Endothelial cell of umbilical vein (primary cell): ENCODE measurements at places on chromosomes 2 and 18.

- no peaks in the 10 kb centered on the region for H3K36me3 ChIP-seq
- no peaks in the 10 kb centered on the region for H3K27me3 ChIP-seq
- no peak overlapping the region for H3K27ac ChIP-seq
- no peak overlapping the region for H3K4me3 ChIP-seq
- H3K4me1 ChIP-seq = no peaks in the 10 kb centered on the region
- DNase-seq = no peak
Observed at GRCh38 chr2:225693259-225693658, 293.7 kb downstream of the NYAP2 start.

- no peaks in the 10 kb centered on the region for H3K36me3 ChIP-seq
- DNase-seq = peak; percentile 94
- no peak overlapping the region for H3K4me3 ChIP-seq
Observed at GRCh38 chr2:233700028-233700635, 7.4 kb downstream of the UGT1A6 start.

GRCh38 chr2:174335254-174335987 is 667 bp downstream of the SP9 start:
- no peak overlapping the region for H3K27ac ChIP-seq
- DNase-seq = no peak
- peaks cover 29% of the 10 kb centered on the region for H3K4me1 ChIP-seq
- H3K4me3 ChIP-seq = no peak overlapping the region
- peaks cover 98% of the 10 kb centered on the region for H3K27me3 ChIP-seq
- H3K36me3 ChIP-seq = no peaks in the 10 kb centered on the region

DNA sequence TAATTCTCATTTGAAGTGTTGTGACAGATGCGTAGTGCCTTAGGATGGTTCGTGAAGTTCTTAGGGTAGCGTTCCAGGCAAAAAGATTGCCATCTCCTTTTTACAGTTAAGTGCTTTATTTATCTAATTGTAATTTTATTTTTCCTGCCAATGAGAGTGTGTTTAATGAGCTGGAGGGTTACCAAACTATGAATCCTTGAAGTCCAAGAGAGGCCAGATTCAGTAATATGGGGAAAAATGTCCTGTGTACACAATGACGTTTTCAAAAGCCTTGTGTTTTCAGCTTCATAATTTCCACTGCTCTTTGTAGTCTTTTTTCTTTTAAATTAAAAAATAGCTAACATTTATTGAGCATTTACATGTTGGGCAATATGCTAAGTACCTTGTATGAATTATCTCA is 23.8 kb downstream of the ACYP2 start:
- DNase-seq = no peak
- no peak overlapping the region for H3K27ac ChIP-seq
- H3K4me1 ChIP-seq = no peaks in the 10 kb centered on the region
- no peaks in the 10 kb centered on the region for H3K36me3 ChIP-seq
- H3K4me3 ChIP-seq = no peak overlapping the region

DNA sequence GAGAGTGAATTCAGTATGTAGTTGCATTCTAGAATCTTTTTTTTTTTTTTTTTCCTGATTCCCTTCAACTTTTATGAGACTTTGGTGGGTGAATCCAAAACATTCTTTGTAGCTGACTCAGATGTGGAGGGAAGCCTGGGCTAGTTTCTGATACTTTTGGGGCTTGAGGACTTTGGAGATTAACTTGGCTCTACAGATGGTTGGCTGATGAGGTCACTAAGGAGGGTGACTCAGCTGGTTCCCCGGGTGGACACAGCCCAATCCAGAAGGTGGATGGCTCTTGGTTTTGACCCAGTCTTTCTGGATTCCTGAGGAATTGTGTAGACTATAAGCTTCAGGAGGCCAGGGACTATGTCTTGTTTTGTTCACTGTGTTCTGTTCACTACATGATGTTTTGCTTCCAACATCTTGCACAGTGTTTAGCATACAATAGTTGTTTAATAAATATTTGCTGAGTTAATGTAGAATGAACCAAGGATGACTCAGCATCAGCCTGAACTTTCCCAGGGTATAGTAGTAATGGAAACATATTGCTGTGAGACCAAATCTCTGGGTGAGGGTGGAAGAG is 30.5 kb downstream of the LAMA3 start:
- H3K4me3 ChIP-seq = no peak overlapping the region
- peaks cover 19% of the 10 kb centered on the region for H3K4me1 ChIP-seq
- H3K27ac ChIP-seq = peak overlapping the region; percentile 84
- peak; percentile 88 for DNase-seq
- H3K36me3 ChIP-seq = no peaks in the 10 kb centered on the region

GRCh38 chr18:32909798-32910561 is 137.2 kb upstream of the KLHL14 start:
- no peaks in the 10 kb centered on the region for H3K4me1 ChIP-seq
- H3K4me3 ChIP-seq = no peak overlapping the region
- DNase-seq = no peak
- peaks cover 4% of the 10 kb centered on the region for H3K27me3 ChIP-seq

GRCh38 chr2:121295911-121296650 is 11.1 kb upstream of the TFCP2L1 start:
- no peaks in the 10 kb centered on the region for H3K36me3 ChIP-seq
- no peaks in the 10 kb centered on the region for H3K4me1 ChIP-seq
- no peaks in the 10 kb centered on the region for H3K27me3 ChIP-seq
- H3K4me3 ChIP-seq = no peak overlapping the region
- H3K27ac ChIP-seq = no peak overlapping the region

GRCh38 chr2:84782717-84783442 is 98.0 kb downstream of the TRABD2A start:
- no peaks in the 10 kb centered on the region for H3K27me3 ChIP-seq
- no peak overlapping the region for H3K27ac ChIP-seq
- H3K4me3 ChIP-seq = no peak overlapping the region
- no peaks in the 10 kb centered on the region for H3K4me1 ChIP-seq
- no peaks in the 10 kb centered on the region for H3K36me3 ChIP-seq

- peak overlapping the region; percentile 86 for H3K27ac ChIP-seq
- DNase-seq = peak; percentile 94
- H3K4me1 ChIP-seq = peaks cover 47% of the 10 kb centered on the region
- no peaks in the 10 kb centered on the region for H3K36me3 ChIP-seq
- H3K27me3 ChIP-seq = no peaks in the 10 kb centered on the region
- no peak overlapping the region for H3K4me3 ChIP-seq
Observed at GRCh38 chr2:62305421-62306176, 109.7 kb downstream of the B3GNT2 start.

- no peak for DNase-seq
- H3K4me1 ChIP-seq = peaks cover 2% of the 10 kb centered on the region
- H3K36me3 ChIP-seq = no peaks in the 10 kb centered on the region
- H3K27me3 ChIP-seq = no peaks in the 10 kb centered on the region
Observed at GRCh38 chr2:207670887-207671286, 40.6 kb upstream of the CCNYL1 start.

- no peak within 1 kb of the TSS for H3K27ac ChIP-seq
- no peak within 1 kb of the TSS for H3K4me3 ChIP-seq
- peaks cover 2% of the 10 kb centered on the region for H3K4me1 ChIP-seq
Observed at GRCh38 chr18:59272891-59273758, at the start of gene RAX. TSS of gene RAX (minus strand) at chr18:59273454. CDS start at chr18:59273206, 248 bp downstream.

GRCh38 chr18:58135701-58136331 is 91.8 kb downstream of the NEDD4L start:
- DNase-seq = peak; percentile 69
- peaks cover 2% of the 10 kb centered on the region for H3K4me1 ChIP-seq
- H3K36me3 ChIP-seq = no peaks in the 10 kb centered on the region
- no peaks in the 10 kb centered on the region for H3K27me3 ChIP-seq
- H3K27ac ChIP-seq = no peak overlapping the region
- H3K4me3 ChIP-seq = no peak overlapping the region

GRCh38 chr2:49770919-49771318 is 616.6 kb upstream of the FSHR start:
- no peak overlapping the region for H3K4me3 ChIP-seq
- DNase-seq = no peak
- H3K4me1 ChIP-seq = no peaks in the 10 kb centered on the region
- no peaks in the 10 kb centered on the region for H3K36me3 ChIP-seq
- H3K27ac ChIP-seq = no peak overlapping the region
- no peaks in the 10 kb centered on the region for H3K27me3 ChIP-seq

GRCh38 chr2:75130171-75130570 is 69.1 kb downstream of the TACR1 start:
- H3K4me3 ChIP-seq = no peak overlapping the region
- no peaks in the 10 kb centered on the region for H3K4me1 ChIP-seq
- DNase-seq = no peak

GRCh38 chr2:70738159-70738558 is 29.8 kb downstream of the ADD2 start:
- H3K36me3 ChIP-seq = no peaks in the 10 kb centered on the region
- no peak overlapping the region for H3K27ac ChIP-seq
- no peak for DNase-seq
- no peak overlapping the region for H3K4me3 ChIP-seq
- H3K4me1 ChIP-seq = no peaks in the 10 kb centered on the region

GRCh38 chr2:12170121-12170520 is 423.7 kb downstream of the LPIN1 start:
- peak overlapping the region; percentile 24 for H3K27ac ChIP-seq
- DNase-seq = no peak
- H3K4me3 ChIP-seq = no peak overlapping the region
- H3K36me3 ChIP-seq = no peaks in the 10 kb centered on the region
- peaks cover 19% of the 10 kb centered on the region for H3K4me1 ChIP-seq
- no peaks in the 10 kb centered on the region for H3K27me3 ChIP-seq

- no peaks in the 10 kb centered on the region for H3K27me3 ChIP-seq
- H3K27ac ChIP-seq = peak overlapping the region; percentile 82
- peak; percentile 63 for DNase-seq
- peaks cover 67% of the 10 kb centered on the region for H3K4me1 ChIP-seq
- no peak overlapping the region for H3K4me3 ChIP-seq
Observed at GRCh38 chr2:36477746-36478145, 120.2 kb downstream of the FEZ2 start.

DNA sequence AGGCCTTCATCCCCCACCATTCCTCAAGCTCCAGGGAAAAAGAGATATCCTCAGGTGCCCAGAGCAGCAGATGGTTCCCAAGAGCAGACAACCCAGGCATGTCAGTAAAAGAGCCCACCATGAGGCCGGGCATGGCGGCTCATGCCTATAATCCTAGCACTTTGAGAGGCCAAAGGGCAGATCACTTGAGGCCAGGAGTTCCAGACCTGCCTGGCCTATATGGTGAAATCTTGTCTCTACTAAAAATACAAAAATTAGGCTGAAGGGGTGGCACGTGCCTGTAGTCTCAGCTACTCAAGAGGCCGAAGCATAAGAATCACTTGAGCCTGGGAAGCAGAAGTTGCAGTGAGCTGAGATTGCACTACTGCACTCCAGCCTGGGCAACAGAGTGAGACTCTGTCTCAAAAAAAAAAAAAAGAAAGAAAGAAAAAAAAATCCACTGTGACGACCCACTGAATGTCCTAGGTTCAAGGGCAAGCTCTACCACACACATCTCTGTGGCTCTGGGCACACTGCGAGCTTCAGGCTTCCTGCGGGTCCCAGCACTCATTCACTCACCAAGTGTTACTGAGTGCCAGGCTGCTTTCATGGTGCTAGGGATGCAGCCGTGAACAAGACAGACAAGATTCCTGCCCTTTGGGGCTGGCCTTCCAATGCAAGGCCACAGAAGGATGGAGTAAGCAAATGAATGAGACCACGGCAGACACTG is 6.5 kb upstream of the DUSP2 start:
- H3K27me3 ChIP-seq = no peaks in the 10 kb centered on the region
- no peaks in the 10 kb centered on the region for H3K36me3 ChIP-seq
- H3K4me1 ChIP-seq = no peaks in the 10 kb centered on the region

DNA sequence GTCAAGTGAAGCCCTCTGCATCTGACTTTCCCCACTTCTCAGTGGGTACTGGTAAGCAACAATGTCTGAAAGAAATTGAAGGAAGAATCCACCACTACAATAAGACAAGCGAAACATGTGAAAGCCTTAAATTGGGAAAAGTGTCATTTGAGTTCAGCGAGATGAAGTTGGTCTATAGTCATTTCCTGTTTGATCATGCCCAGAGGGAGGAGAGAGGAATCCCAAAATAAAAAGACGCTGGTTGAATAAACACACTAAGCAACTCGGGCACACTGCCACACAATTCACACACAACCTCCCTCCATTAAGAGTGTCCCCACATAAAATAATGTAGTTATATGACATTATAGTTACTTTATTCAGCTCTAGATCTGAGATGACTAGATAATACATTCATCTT is 166.1 kb downstream of the CBLN2 start:
- H3K36me3 ChIP-seq = no peaks in the 10 kb centered on the region
- no peak overlapping the region for H3K27ac ChIP-seq
- H3K27me3 ChIP-seq = no peaks in the 10 kb centered on the region
- H3K4me1 ChIP-seq = no peaks in the 10 kb centered on the region

- H3K27me3 ChIP-seq = peaks cover 15% of the 10 kb centered on the region
- H3K27ac ChIP-seq = no peak within 1 kb of the TSS
- no peaks in the 10 kb centered on the region for H3K4me1 ChIP-seq
- DNase-seq = no peak
- H3K36me3 ChIP-seq = no peaks in the 10 kb centered on the region
- H3K4me3 ChIP-seq = no peak within 1 kb of the TSS
Observed at GRCh38 chr2:218166791-218167190, at the start of gene CXCR1. TSS of gene CXCR1 (minus strand) at chr2:218166962. CDS start at chr2:218165211, 1,751 bp downstream.

GRCh38 chr2:113079131-113079530 is 11.4 kb downstream of the IL1F10 start:
- no peak overlapping the region for H3K4me3 ChIP-seq
- no peaks in the 10 kb centered on the region for H3K4me1 ChIP-seq
- H3K36me3 ChIP-seq = no peaks in the 10 kb centered on the region
- H3K27ac ChIP-seq = no peak overlapping the region
- no peak for DNase-seq
- H3K27me3 ChIP-seq = peaks cover 10% of the 10 kb centered on the region

DNA sequence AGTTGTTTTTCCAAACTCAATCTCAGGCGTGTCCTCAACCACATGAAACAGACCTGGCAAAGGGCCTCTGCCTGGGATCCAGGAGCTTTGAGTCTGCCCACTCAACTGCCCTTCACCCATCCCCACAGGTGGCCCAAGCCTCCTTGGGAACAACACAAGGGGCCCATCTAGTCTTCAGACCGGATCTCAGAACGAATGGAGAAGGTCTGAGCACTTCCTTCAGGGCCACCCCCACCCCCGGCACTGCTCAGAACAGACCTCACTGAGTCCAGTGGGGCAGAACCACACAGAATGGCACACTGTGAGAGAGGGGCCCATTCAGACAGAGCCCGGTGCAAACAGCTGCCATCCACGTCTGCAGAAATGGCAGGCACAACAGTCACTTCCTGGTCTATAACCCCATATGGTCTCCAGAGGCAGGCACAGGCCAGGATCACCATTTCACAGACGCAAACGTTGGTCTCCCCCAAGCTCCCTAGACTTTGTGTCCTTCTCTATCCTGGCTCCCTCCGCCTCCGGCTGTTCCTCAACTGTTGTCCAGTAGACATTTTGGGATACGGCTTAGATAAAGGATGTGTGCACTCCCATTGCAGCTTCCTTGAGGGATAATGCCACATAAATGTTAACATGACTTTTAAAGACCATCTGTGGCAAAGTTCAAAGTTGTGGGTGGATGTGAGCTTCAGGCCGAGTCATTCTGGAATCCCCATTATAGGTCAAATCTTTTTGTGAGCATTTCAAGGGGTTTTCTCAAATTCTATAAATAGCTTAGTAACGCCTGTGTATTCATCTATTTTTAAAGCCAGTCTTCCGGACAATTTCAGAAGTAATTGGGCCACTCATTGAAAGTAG is 149.7 kb downstream of the SMAD7 start:
- no peaks in the 10 kb centered on the region for H3K27me3 ChIP-seq
- no peaks in the 10 kb centered on the region for H3K4me1 ChIP-seq
- no peak for DNase-seq
- H3K36me3 ChIP-seq = peaks cover 15% of the 10 kb centered on the region

- DNase-seq = no peak
- H3K4me3 ChIP-seq = no peak overlapping the region
- H3K4me1 ChIP-seq = peaks cover 4% of the 10 kb centered on the region
- H3K27me3 ChIP-seq = peaks cover 19% of the 10 kb centered on the region
- H3K36me3 ChIP-seq = no peaks in the 10 kb centered on the region
- H3K27ac ChIP-seq = no peak overlapping the region
Observed at GRCh38 chr2:120700659-120701058, 35.0 kb upstream of the GLI2 start.

GRCh38 chr2:203664029-203664755 is 42.2 kb upstream of the CD28 start:
- no peaks in the 10 kb centered on the region for H3K27me3 ChIP-seq
- no peaks in the 10 kb centered on the region for H3K36me3 ChIP-seq
- no peak overlapping the region for H3K27ac ChIP-seq
- no peak for DNase-seq
- no peaks in the 10 kb centered on the region for H3K4me1 ChIP-seq
